Epithelial cell of proximal tubule (primary cell): ENCODE measurements at places on chromosomes 6 and 20. TPM values are rescaled to one million over a fixed set of nuclear protein-coding genes. Genes with fewer than 3 reads are reported as not detected.

- no peak for DNase-seq
Measured at GRCh38 chr6:57004292-57004691, 42.2 kb upstream of the KIAA1586 start.

- no peak for DNase-seq
Measured at GRCh38 chr20:22701679-22702308, 117.4 kb upstream of the FOXA2 start.

DNA sequence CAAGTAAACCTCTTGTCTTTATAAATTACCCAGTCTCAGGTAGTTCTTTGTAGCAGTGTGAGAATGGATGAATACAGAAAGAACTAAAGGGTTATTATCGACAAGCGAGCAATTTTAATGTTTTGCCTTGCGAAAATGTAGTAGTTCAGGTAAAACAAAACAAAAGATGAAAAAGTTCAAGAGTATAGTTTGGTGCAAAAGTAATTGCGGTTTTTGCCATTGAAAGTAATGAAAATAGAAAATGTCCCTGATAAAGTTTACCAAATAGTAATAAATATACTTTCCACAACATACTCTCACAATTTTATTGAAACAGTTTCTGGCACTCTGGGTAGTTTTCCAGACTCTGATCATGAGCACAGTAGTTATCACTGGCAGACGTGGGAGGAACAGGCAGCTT, 71.9 kb upstream of the SLC35B3 start:
- DNase-seq, result no peak

- DNase-seq, result no peak
Measured at GRCh38 chr6:163207431-163208383, 206.8 kb upstream of the QKI start.

- DNase-seq, result no peak
Measured at GRCh38 chr20:20712004-20712473, 405 bp downstream of the RALGAPA2 start.

GRCh38 chr20:3919352-3919751, 30.2 kb downstream of the PANK2 start:
- DNase-seq, result no peak

The SLC17A9 gene
- 17.4 and 19.5 TPM in 2 replicates for total RNA-seq

The PXMP4 gene
- total RNA-seq, result 2.1 and 2.5 TPM in 2 replicates

The LCA5 gene
- 1.5 and 1.7 TPM in 2 replicates for total RNA-seq

DNA sequence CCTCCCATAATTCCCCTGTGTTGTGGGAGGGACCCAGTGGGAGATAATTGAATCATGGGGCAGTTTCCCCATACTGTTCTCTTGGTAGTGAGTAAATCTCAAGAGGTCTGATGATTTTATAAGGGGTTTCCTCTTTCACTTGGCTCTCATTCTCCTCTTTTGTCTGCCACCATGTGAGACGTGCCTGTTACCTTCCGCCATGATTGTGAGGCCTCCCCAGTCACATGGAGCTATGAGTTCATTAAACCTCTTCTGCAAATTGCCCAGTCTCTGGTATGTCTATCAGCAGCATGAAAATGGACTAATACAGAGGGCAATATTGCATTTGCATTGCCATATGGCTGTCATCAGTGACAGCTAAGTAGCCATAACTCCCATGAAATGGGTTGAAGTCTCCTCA, 63.2 kb downstream of the ZNF217 start:
- no peak for DNase-seq

GRCh38 chr6:114053791-114054190, 82.8 kb upstream of the HDAC2 start:
- DNase-seq, result no peak

DNA sequence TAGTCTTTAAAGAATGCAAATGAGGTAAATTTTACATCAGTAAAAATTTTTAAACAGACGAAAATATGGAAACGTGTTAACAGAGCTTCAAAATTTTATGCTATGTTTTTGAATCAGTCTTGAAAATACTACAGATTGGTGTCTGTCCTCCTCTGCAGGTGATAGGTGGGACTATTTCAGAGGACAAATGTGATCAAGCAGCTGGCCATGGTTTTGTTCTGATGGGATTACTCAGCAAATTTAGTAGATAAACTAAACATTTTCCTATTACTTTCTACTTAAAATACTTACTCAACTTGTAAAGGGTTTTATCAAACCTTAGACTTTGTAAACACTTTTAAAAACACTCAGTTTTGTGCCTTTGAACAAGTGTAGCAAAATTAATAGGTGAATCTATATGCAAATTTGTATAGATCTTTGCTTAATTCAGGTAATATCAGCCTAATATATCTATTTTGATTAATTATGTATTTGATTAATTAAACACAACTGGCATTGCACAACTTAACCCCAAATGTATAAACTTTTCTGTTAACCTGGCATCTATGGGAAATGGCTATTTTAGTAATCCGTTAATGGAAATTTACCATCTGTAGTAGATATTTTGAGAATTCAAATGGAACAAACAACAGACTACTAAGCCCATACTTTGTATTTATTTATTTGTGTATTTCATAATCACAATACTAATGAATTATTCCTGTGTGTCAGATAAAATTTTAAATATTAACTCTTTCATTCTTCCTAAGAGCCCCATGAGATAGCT, 22.5 kb downstream of the ADGRB3 start:
- no peak for DNase-seq

DNA sequence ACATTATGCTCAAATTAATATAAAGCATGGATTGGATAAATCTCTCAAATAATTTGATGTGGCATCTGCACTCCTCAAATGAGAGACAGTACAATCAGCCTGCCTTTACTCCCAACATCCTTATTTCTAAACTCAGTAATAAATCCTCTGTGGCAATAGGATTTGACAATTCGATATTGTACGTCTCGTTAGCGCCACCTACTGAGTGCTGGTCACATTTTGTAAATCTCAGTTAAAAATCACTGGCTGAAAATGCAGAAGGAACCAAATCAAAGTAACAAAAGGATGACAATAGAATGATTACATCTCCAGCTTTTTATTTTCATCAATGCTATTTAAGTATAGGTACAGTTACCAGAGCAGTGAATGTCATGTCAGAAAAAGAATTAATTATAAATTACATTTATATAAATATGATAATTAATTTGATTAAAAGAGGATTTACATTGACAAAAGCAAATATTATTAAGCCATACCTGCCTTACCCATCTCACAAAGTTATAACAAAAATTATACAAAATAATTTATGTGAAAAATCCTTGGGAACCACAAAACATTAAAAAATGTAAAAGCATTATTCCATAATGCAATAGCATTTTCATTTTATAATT, 20.2 kb upstream of the GJE1 start:
- peak; percentile 18 for DNase-seq

DNA sequence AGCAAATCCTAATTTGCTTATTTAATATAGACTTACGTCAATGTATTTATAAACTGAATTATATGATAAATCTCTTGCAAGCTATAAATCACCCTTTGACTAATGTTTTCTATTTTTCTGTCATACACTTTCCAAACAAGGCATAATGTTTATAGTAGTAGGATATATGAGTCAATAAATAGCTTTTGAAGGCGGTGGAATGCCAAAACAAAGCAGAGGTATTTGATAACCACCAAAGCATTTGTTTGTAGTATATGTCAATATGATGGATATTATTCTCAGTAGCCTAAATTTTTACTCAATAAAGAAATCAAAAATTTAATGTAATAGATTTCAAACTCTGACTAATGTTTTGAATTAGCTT, 1354.6 kb downstream of the HACE1 start:
- no peak for DNase-seq

The NKAPL gene
- 0.17 and 0.65 TPM in 2 replicates for total RNA-seq

DNA sequence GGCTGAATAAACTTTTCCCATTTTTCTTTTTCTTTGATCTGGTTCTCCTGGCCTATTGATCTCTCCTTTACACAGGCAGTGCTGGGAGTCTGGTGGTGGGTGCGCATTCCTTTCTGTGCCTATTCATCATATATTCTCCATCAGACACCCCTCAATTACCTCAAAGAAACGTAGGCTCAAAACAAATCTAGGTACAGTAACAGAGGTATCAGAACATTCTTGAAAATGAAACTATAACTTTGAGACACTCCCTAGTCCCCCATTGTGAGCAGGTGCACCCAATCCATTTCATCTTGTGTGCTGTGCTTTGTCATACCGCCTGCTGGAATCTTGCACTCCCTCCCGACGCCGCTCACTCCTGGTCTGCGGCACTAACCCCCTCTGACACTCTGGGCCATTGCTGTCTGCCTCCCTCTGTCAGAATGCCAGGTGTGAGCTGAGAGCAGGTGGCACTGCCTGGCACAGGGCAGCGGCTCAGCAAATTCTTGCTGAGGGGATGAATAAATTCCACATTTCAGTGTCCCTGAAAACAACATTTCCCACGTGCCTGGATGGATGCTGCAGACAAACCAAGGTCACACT, 303.4 kb upstream of the EXOC2 start:
- DNase-seq, result no peak

GRCh38 chr6:111870051-111870741, 3.1 kb downstream of the FYN start:
- DNase-seq, result no peak

DNA sequence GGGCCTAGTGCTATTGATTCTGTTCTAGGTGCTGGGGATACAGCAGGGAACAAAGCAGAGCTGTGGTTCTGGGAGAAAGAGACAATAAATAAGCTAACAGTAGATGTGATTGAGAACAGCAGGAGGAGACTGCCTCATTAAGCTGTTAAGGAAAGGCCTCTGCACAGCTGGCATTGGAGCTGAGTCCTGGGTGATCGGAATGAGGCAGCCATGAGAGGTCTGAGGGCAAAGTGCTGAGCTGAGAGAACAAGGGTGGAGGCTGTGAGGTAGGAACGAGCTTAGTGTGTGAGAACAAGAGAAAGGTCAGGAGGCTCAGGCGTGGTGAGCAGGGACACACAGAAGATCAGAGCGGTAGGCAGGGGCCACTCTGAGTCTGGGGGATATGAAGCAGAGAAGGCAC, 18.3 kb downstream of the DDX27 start:
- DNase-seq, result no peak

DNA sequence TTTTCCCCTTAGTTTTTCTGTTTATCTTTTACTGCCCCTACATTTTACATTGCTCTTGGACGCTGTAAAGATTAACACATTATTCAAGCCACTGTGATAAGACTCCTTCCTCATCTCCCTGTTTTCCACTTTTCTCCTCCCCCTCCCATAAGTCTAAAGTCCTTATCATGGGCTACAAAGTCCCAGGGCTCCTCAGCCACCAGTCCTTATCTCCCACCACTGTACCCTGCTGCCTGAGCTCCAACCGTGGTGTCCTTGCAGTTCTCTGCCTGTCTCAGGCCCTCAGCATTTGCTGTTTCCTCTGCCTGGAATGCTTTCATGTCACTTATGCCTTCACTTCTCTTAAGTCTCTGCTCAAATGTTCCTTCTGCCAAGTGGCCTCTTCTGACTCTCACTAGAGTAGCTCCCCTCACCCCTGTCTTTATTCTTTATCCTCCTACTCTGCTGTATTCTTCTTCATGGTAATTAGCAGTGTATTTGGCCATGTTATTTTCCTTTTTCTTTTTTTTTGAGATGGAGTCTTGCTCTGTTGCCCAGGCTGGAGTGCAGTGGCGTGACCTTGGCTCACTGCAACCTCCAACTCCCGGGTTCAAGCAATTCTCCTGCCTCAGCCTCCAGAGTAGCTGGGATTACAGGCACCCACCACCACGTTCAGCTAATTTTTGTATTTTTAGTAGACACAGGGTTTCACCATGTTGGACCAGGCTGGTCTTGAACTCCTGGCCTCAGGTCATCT, 10.8 kb upstream of the LATS1 start:
- DNase-seq, result no peak

The MYLIP gene
- 2.2 and 5.7 TPM in 2 replicates for total RNA-seq

The HMGCLL1 gene
- 0.06 and 1.4 TPM in 2 replicates for total RNA-seq

The TAB2 gene
- total RNA-seq, result 16.9 and 18.7 TPM in 2 replicates

- DNase-seq, result no peak
Measured at GRCh38 chr6:16637635-16638034, 123.6 kb downstream of the ATXN1 start.

The SLX4IP gene
- total RNA-seq, result 2.2 and 2.6 TPM in 2 replicates

The AKAP12 gene
- 191 and 430 TPM in 2 replicates for total RNA-seq

DNA sequence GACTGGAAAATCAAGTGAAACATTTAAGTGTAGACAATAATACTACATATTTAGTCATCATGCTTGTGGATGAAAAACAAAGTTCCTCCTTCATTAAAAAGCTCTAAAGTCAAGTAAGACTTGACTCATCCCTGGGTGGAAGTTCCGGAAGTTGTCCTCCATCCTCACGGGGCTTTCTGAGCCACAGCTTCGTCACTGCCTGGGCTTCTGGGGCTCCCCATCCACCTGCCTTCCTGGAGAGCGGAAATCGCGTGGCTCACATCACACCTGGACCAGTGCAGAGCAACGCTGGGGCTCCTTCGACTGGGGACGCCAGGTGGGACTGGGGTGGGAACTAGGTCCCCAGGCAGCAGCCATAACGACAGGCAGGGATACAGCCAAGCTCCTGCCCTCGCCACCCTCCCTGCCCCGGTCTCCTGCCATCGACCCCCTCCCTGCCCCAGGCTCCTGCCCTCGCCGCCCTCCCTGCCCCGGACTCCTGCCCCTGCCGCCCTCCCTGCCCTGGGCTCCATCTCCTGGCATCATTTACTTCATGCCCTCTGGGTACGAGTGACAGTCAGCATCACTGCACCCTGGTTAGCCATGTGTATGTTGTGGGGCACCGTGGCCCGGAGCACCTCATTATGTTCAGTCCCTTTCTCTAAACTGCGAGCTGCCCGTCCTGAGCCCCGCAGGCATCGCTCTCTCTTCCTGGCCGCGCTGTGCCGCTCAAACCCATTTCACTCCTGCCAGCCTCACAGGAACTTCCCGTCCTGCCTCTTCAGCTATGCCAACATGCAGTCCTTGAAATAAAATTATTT, 12.9 kb downstream of the THBS2 start:
- DNase-seq, result no peak

The SLC35D3 gene
- not detected in 2 replicates for total RNA-seq

DNA sequence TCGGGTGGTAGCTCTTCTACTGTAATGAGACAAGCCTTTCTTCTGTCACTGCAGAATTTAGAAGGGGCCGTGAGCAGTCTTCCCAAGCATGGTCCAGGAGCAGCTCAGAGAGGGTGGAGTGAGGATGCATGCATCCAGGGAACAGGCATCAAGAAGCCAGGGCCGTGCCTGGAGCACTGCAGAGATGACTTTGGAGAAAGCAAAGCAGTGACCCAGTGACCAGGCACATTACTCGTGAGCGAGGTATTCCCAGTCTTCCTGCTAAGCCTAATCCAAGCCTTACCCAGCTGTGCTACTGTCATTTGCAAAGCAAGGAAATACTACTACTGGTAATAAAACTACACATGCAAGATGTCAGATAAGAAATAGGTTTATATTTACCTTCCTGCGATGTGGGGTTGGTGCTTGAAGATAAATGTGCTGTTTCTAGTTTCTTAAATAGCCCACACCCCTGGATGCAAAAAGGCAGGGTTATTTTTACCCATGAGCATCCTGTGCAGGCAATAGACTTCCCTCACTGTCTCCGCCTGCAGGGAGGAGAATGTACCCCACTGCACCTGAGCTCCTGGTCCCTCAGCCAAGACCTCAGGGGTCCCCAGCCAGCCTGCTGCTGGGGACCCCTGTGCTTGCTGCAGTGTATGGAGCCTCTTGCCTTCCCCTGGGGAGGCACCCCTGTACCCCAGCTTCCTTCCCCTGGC, 62.9 kb downstream of the SSR1 start:
- no peak for DNase-seq
